ENCODE measurements at places on chromosomes 7 and 10.

- DNase-seq, result no peak
Observed at GRCh38 chr10:45034301-45034700, 33.6 kb downstream of the ZNF22 start.

GRCh38 chr7:95205665-95206225, 118.6 kb downstream of the PON1 start:
- DNase-seq, result no peak

DNA sequence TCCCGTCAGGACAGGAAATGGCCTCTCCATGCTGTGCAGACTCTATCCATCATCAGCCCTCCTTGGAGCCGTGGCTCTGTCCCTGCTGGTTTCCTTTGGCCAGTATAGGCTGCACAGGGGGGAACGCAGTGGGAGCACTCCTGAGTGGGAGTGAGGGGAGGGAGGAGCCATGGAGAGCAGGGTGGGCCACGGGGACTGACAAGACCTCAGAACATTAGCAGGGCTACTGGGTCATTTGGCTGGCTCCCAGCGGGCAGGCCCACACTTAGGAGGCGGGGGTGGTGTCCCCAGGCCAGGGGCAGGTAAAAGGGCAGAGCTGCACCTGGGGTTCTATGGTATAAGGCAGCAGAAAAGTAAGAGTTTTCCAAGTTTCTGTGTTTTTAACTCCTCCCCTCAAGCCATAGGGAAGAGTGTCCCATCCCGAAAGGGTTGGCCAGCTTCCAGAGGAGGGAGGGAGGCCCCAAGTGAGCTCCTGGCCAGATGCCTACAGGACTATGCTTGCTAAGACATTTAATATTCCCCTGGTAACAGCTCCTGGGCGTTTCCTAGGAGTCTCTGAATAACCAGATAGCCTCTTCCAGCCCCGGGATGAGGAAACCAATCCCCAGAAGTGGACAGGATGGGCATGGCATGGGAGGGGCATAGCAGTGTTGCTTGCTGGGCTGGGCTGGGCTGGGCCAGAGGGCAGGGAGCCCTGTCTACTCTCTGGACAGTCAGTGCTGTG, 5.5 kb upstream of the OPN4 start:
- DNase-seq, result no peak

DNA sequence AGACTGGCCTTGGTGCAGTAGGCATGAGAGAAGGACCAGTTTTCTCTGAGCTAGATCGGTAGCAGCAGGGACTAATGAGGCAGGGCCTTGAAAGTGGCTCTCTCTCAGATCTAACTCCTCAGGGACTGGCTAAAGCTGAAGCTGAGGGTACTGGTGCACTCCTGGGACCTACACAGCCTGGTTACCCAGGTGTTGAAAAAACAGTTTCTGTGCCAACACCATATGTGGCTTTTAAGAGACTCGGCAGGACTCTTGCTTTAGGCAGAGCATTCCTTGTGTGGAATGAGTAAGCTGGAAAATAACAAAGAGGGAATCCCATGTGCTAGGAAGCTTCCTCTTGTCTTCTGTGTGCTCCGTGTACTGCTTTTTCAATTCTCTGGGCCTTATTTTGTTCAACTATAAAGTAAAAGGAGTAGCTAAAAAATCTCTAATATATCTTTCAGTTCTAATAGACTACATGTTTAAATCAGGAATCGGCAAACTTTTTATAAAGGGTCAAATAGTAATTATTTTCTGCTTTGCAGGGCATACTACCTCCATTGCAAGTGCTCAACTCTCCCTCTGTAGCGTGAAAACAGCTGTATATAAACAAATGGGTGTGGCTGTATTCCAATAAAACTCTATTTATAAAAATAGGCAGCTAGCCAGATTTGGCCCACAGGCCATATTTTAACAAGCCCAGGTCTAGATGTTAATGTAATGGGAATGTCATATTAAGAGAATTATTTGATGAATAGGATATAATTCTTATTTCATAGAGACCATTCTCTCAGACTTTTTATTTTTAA, 186.1 kb upstream of the KAT6B start:
- no peak for DNase-seq

DNA sequence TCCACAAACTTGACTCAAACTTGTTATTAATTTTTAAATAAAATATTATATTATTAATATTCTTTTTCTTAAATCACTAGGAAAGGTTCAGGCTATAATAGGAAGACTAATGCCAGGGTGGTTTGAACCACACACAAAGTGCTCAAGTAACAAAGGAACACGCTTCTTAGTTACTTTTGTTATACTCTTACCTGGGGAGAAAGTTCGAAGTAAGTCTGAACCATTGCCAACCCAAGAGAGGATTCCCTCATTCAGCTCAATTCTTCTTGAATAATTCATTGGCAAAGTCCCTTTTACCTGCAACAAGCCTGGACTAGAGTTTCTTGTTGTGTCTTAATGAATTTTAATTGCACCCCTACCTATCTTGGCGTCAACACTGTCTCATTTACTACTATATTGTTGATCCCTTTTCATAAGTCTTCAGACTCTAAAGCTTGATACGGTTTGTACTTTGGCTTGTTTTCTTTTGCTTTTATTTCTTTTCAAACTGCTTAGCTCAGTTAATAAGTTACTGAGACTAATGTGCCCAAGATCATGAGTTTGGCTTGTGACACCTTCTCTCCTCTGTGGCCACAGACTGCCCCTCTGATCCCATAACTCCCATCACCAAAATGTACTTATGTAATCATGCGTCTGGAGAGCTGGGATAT, 10.2 kb upstream of the C10orf67 start:
- no peak for DNase-seq

DNA sequence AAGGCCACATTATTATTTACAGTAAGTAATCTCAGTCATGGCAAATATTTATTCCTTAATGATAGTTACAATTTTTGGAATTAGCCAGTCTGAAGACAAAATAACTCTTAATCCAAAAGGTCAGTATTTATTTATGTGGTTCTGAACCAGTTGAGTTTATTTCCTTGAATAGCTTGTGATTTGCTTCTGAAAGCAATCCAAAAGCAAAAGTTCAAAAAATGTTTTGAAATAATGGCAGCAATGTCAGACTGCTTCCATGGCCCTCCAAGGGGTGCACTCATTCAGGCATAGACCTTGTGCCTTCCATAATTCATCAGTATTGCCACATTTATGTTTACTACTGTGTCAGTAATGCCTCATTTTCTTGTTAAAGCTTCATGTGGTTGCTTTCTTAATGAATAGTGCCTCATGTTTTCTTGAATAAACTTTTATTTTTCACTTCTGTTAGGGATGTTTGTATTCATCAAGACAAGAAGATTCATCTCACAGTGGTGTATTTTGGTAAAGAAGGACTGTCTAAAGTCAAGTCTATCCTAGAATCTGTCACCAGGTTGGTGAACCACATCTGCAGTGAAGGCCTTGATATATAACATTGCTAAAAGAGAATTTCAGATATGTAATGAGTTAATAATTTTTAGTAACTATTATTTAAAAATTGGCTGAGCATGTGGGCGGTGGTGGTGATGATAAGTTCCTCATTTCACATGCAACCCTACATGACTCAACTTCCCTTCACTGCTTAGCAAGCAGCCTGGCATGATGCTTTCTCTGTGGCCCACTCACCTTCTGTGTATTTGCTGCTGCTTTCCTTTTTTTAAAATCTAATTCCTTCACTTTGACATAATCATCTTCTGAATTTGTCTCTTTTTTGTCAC, 22.0 kb downstream of the CSGALNACT2 start:
- no peak for DNase-seq

- no peak for DNase-seq
Observed at GRCh38 chr7:29139796-29140195, 6.5 kb downstream of the CPVL start.

GRCh38 chr7:28575241-28575643, 162.9 kb downstream of the CREB5 start:
- no peak for DNase-seq

- DNase-seq, result no peak
Observed at GRCh38 chr7:29988424-29989256, 961 bp downstream of the SCRN1 start.
